WTC11 (cell line): ENCODE measurements at places on chromosomes 6 and 20. TPM values are rescaled to one million over a fixed set of nuclear protein-coding genes. Genes with fewer than 3 reads are reported as not detected.

Gene CNR1
- total RNA-seq, result 0.23 to 0.48 TPM (median 0.25 TPM) in 3 replicates

Gene MUC22
- total RNA-seq, result not detected in 3 replicates

Gene SUMO4
- 0.55 to 1.2 TPM (median 0.73 TPM) in 3 replicates for total RNA-seq

GRCh38 chr6:127971945-127972391 is 71.1 kb upstream of the THEMIS start:
- DNase-seq, result no peak

- no peak for DNase-seq
Measured at GRCh38 chr6:128406453-128406852, 113.9 kb downstream of the PTPRK start.

GRCh38 chr6:116667623-116668022 is 943 bp downstream of the ZUP1 start:
- DNase-seq, result no peak

DNA sequence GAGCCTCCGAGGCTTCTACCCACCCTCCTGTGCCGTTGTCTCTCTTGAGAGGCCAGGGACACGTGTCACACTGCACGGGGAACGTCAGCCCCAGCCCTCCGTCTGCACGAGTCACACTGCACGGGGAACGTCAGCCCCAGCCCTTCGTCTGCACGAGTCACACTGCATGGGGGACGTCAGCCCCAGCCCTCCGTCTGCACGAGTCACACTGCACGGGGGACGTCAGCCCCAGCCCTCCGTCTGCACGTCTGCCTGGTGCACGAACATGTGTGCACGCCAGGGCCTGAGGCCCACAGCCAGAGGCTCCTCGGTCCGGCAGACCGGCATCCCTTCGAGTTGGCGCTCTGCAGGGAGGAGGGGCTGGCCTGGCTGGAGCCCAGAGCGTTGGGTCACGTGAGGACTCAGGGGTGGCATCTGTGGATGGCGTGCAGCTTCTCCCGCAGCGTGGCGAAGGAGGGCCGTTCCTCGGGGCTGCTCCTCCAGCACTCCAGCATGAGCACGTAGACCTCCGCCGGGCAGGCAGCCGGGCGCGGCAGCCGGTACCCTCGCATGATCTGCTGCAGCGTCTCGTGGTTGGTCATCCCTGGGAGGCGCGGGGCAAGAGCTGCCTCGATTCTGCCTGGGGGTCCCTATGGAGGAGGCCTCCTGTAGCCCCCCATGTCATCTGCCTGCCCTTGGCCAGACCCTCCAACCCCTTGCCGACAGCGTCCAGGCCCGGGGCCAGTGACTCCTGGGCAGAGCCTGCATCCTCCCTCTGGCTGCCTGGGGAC is 3.4 kb upstream of the PTK6 start:
- no peak for DNase-seq
